Left lobe of liver (tissue), 2 donors: ENCODE measurements at places on chromosomes 5 and 9. TPM values are rescaled to one million over a fixed set of nuclear protein-coding genes. Genes with fewer than 3 reads are reported as not detected.

DNA sequence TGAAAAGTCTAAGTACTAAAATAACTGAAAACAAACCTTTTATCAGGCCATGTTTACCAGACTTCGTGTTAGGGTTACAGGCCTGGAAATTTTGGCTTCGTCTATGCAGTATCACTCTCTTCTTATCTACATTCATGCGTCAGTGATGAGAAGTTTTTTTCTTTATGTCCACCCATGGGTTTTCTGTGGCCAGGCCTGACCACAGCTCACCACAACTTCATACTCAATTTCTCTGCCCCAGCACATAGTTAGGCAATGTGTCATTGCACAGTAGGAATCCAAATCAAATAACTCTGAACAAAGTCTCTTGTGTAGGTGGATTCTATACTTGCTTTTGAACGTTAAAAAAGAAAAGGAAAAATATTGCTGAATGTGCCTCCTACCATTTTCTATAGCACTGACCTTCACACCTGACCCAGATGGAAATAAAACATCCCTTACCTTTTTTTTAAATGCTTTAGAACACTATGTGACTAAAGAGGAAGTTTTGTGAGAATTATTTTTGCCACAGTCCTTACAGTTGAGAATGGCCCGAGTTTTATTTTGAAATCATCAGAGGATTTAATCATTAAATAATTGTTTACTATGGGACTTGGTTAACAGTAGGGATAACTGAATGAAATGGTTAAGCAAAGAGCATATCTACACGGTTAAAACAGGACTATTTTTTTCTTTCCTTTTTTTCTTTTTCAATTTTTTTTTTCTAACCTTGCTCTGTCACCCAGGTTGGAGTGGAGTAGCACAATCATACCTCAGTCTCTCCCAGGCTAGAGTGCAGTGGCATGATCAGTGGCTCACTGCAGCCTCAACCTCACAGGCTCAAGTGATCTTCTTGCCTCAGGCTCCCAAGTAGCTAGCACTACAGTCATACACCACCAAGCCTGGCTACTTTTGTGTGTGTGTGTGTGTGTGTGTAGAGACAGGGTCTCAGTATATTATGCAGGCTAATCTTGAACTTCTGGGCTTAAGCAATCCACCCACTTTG is 1247.0 kb upstream of the ACO1 start:
- DNase-seq, result no peak

Gene SARDH
- 208 TPM for total RNA-seq

- no peak for DNase-seq
Observed at GRCh38 chr5:39898731-39899130, 474.0 kb upstream of the DAB2 start.

- DNase-seq, result no peak
Observed at GRCh38 chr9:12318732-12319685, 374.2 kb upstream of the TYRP1 start.

Gene DOK3
- total RNA-seq, result 3.2 TPM

GRCh38 chr5:176181271-176181855 is 56.9 kb upstream of the SIMC1 start:
- DNase-seq, result no peak

Gene ENC1
- total RNA-seq, result 5.8 TPM

- no peak for DNase-seq
Observed at GRCh38 chr5:7686794-7687193, 164.1 kb downstream of the CFAP90 start.

GRCh38 chr5:130138406-130139045 is 234.3 kb downstream of the CHSY3 start:
- DNase-seq, result no peak

Gene IRX1
- total RNA-seq, result not detected

- no peak for DNase-seq
Observed at GRCh38 chr5:136425921-136426320, 60.6 kb upstream of the TRPC7 start.

DNA sequence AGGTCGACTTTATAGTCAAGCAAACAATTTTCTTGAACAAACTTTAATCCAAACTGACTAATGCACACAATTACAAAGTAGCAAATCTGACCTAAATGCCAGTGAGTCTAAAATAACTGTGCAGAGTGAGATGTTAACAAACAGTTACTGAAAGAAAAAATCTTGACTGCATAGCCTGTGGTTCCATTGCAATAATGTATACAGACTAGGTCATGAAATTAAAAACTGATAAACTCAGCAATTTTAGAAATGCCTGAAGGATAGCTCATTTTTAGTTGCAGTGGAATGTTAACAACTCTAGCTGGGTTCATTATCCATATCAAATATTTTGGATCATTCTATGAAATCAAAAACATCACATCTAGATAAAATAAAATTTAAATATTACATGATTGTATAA is 73.4 kb upstream of the CDH12 start:
- DNase-seq, result no peak

- DNase-seq, result peak; percentile 69
Observed at GRCh38 chr5:138241688-138242571, 28.8 kb upstream of the CDC23 start.

- no peak for DNase-seq
Observed at GRCh38 chr5:54646356-54647101, 129.0 kb downstream of the SNX18 start.

Gene SLC36A3
- total RNA-seq, result not detected

GRCh38 chr9:133405508-133406438 is 12.0 kb downstream of the REXO4 start:
- DNase-seq, result no peak

GRCh38 chr5:142098275-142098674 is 10.3 kb upstream of the NDFIP1 start:
- DNase-seq, result no peak

- DNase-seq, result no peak
Observed at GRCh38 chr9:85055506-85056202, 386.1 kb downstream of the NTRK2 start.
